WTC11 (cell line): ENCODE measurements at places on chromosomes 16 and 17. TPM values are rescaled to one million over a fixed set of nuclear protein-coding genes. Genes with fewer than 3 reads are reported as not detected.

The RMI2 gene
- 77.2 to 83.4 TPM (median 79.0 TPM) in 3 replicates for total RNA-seq

- no peak for DNase-seq
Observed at GRCh38 chr16:67774457-67774853, 31.9 kb downstream of the RANBP10 start.

DNA sequence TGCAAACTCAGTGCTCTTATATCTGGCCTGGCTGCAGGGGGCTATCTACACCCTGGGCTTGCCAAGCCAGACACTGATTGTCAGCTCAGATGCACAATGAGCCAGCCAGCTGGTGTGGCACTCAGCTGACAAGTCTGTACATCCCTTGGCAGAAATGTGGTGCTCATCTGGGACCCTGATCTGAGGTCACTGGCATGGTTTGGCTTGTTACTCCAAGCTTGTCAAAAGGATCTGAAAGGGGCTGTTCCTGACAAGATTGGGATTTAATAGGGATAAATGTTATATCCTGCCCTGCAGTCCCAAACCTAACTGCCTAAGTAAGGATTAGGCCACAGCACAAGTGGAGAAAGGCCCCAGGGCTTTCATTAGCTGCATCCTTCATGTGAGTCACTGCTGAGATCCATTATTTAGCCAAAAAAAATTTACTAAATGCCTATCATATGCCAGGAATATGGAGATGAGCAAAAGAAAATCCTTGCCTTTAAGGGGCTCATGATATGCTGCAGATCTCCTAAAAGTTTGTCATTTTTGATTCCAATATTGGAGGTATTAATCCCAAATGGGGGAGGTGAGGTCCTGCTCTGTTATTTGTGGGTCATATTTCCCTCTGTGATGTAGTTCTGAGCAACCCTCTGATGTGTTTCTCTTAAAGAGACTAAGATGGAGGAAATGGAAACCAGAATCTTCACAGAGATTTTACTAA is 6.3 kb downstream of the SLC6A2 start:
- no peak for DNase-seq

- no peak for DNase-seq
Observed at GRCh38 chr17:67759355-67760171, 41.8 kb downstream of the NOL11 start.

The FNDC8 gene
- not detected in 3 replicates for total RNA-seq

The MRPS23 gene
- total RNA-seq: 57.9 to 65.3 TPM (median 58.1 TPM) in 3 replicates
